NCI-H1092 treated with DMSO at 0.1 percent for 48 hours (cell line): ENCODE measurements at places on chromosomes 16 and 17.

DNA sequence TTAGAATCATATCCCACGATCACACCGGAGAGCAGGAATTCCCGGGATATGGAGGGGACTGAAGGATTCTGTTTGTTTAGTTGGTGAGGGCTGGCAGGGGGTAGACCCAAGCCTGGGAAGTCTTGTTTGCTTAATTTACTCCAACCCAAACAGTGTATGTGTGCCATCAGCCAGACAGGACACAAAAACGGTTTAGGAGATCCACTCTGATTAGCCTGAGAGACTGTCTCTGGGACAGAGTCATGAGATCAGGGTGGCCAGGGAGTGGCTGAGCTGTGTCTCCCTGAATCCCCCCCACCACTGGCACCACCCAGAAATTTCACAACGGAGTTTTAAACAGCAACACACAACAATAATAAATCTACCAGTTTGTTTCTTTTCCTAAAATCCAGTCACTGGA, 127.0 kb downstream of the RBFOX3 start:
- no peak for DNase-seq

GRCh38 chr17:6752068-6752909, 3.6 kb upstream of the XAF1 start:
- DNase-seq, result no peak

GRCh38 chr16:3654249-3654991, at the start of gene DNASE1:
DNASE1 (plus strand) TSS chr16:3654691; CDS start chr16:3655374, 683 bp downstream.
- peak; percentile 10 for DNase-seq

GRCh38 chr17:16287563-16288027, 65.7 kb downstream of the CENPV start:
- DNase-seq, result no peak

DNA sequence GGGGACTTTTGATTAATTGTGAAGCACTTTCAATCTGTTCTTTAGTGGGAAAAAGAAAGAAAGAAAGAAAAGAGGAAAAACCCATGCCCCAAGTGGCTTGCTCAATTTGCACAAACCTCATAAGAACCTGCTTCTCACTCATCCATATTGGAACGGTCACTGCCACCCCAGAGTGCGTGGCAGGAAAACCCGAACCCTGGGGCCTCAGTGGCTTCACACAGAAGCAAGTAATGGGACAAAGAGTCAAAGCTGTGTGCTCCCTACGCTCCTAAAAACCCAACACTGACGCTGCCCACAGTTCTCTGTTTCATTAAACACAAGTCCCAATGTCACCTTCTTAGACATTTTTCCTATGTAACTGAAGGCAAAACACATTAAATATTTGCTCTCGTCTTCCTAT, 1.2 kb downstream of the SLC6A4 start:
- DNase-seq, result no peak

DNA sequence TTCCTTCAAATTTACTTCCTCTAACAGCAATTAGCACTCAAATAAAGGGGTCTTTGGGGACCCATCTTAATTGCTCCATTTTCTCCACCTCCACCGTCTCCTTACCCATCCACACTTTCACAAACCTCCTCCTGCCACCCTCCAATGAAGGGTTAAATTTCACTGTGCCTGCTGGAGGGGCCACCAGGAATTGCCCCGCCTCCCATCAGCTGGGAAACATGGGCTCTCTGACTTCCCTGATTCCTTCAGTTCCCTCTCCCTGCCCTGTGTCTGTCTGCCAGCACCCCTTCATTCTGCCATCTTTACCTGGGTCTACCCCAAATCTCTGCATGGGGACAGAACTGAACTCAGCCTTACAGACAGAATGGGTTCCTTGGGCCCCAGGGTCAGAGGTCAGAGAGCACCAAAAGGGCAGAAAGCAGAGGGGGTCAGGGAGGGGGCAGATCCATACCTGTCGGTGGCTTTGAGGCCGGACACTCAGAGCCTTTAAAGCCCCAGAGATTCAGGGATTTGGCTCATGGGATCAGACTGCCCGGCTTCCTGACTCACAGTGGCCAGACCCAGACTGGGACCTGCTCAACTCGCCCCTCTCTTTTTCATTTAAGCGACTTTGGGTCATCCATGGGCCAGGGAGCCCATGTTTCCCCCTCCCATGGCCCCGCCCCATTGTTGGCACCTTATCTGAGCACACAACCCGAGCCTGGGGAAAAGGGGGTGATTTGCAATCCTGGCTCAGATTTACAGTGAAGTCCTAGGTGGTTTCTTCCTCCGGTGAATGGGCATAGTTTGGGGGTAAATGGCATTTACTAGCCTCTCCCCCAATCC, 17.6 kb upstream of the SP2 start:
- DNase-seq, result no peak

GRCh38 chr16:10858203-10858602, 18.8 kb upstream of the CIITA start:
- no peak for DNase-seq

- DNase-seq, result no peak
Measured at GRCh38 chr17:4097165-4097960, 45.5 kb downstream of the ZZEF1 start.

- DNase-seq, result no peak
Measured at GRCh38 chr17:27321372-27321771, 27.5 kb downstream of the WSB1 start.

DNA sequence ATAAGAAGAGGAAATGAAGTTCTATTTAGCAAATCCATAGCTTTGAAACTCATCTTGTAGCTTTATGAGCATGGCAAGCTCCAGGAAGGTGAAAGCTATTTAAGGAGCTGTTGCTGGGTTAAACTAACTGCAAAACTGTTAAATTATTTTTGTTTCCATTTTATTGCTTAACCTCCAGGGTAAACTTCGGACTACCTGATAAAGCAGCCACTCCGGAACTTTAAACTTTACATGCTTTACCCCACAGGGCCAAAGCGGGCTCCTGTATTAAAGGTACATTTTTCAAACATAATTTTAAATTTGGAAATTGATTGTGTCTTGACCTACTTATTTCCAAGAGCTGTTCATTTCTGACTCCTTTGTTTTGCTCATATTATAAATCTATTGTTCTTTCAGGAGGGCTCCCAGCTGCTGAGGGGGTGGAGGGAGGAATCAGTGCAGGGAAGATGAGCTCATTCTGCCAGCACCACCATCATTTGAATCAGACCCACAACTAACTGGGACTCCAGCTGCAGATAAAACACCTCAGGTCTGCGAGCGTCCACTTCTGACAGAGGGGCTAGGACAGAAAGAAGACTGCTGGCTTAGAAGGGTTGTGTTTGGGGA, 157.9 kb downstream of the IRX3 start:
- DNase-seq, result no peak

DNA sequence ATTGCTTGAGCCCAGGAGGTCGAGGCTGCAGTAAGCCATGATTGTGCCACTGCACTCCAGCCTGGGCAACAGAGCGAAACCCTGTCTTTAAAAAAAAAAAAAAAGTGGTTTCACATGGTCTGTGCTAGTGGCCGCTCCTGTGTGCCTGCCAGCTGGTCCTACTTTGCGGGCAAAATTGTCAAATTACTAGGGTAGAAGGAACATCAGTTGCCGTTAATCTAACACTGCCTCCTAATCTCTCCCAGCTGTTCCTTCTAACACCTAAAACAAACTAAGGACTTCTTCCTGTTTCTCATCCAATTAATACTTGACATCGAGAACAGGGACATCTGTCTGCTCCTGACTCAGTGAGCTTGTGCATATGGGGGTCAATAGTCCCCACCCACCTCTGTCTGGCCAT, 23.9 kb downstream of the TMEM11 start:
- no peak for DNase-seq

GRCh38 chr16:81697616-81698309, 81.3 kb upstream of the PLCG2 start:
- DNase-seq, result peak; percentile 71

- DNase-seq, result no peak
Measured at GRCh38 chr16:1054660-1055556, 17.6 kb upstream of the SSTR5 start.

DNA sequence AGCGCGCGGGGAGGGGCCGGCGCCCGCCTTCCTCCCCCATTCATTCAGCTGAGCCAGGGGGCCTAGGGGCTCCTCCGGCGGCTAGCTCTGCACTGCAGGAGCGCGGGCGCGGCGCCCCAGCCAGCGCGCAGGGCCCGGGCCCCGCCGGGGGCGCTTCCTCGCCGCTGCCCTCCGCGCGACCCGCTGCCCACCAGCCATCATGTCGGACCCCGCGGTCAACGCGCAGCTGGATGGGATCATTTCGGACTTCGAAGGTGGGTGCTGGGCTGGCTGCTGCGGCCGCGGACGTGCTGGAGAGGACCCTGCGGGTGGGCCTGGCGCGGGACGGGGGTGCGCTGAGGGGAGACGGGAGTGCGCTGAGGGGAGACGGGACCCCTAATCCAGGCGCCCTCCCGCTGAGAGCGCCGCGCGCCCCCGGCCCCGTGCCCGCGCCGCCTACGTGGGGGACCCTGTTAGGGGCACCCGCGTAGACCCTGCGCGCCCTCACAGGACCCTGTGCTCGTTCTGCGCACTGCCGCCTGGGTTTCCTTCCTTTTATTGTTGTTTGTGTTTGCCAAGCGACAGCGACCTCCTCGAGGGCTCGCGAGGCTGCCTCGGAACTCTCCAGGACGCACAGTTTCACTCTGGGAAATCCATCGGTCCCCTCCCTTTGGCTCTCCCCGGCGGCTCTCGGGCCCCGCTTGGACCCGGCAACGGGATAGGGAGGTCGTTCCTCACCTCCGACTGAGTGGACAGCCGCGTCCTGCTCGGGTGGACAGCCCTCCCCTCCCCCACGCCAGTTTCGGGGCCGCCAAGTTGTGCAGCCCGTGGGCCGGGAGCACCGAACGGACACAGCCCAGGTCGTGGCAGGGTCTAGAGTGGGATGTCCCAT, 232.8 kb downstream of the SEC14L1 start:
- DNase-seq, result peak; percentile 38

DNA sequence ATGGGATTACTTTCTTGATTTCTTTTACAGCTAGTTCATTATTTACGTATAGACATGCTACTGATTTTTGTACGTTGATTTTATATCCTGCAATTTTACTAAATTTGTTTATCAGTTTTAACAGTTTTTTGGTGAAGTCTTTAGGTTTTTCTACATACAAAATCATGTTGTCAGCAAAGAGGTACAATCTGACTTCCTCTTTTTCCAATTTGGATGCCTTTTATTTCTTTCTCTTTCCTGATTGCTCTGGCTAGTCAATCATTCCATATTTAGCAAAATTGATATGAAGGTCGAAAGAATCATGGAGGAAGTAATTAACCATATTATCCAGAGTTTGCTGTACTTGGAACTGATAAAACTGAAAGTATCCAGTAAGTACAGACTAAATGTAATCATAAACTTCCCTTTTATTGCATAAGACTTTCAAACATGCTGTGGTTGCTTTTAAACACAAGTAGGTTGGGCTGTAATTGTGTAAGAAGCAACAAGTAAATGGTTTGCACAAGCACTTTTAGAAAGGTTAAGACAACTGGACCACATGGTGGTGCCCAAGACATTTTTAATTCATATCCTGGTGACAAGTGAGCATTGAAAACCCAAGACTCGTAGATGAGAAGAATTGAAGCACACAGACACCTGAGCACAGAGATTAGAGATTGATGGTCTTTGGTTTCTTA, 8.4 kb downstream of the GDE1 start:
- no peak for DNase-seq

DNA sequence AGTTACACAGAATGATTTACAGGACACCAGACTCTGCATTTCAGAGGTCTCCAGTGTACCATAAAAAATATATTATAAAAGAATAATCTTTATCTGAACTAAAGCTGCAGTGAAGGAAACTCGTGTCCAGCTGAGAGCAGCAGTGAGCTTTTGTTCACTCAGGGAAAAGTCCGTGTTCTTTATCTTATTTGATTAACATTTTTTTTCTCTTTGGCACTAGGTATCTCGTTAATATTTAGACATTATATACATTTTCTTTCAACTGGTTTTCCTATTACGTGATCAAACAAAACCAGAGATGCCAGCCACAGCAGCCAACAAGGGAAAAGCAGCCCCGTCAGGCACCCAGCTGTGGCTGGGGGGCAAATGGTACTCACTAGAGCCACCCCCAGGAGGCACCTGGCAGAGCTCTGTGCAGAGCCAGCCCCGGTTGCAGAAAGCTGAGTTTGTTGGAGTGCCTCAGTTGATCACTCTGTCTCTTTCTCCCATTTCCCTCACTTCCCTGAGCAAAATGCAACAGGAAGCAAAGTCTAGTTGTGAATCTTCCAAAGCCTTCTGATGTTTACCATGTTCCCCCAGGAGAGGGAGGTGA, 1.1 kb upstream of the HS3ST4 start:
- no peak for DNase-seq

GRCh38 chr16:67212766-67213165, 13.8 kb downstream of the ELMO3 start:
- DNase-seq, result no peak

DNA sequence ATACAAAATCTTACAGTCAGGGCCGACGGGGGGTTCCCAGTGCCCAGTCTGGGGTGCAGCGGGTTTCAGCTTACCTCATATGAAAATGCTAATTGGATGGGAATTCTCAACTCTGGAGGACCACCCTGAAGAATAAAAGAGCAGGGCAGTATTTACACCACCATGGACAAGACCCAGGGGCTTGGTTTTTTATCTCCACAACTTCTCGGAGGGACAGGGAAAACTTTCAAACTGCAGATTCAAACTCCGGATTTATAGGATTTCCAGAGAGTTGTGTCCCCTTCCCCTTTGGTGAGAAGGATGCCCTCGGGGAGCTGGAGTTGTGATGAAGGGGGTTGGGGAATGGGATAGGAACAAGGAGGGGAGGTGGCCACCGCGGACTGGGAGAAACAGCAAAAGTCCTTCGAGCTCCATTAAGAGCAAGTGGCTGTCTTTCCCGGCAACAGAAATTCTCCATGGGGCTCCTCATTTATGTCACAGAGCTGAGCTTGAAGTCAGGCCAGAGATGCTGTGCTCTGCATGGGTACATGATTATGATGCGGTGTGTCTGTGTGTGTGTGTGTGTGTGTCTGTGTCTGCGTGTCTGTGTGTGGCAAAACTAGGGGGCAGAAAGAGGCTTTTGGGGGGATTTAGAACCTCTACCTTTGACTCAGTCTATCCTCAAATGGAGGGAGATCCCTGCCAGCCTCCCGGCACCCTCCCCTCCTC, 15.7 kb downstream of the FOXL1 start:
- no peak for DNase-seq

DNA sequence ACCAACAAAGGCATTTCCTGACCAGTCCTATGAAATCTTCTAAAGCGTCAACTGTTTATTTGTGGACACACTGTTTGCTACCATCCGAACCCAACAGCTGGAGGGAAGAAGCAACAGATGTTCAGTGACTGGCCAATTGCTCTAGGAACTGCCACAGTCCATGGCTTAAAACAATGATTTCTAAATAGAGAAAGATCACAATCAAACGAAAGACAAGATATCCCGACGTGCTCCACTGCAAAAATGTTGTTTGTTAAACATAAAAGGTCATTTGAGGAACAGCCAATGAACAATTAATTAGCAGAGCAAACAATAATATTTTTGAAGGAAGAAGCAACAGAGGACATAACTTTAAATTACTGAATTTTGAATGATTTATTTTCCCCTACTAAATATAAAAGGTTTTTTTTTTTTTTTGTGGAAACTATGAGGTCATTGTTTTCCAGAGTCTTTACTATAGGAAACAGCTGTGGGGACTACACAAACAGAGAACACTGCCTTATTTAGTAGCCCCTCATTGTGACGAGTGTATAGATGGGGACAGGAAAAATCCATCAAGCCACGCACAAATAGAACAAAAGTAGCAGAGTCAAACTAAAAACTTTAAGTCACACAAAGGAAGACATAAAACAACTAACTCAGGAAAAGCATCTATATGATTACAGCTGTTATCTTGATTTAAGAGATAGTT, 17.2 kb downstream of the USP31 start:
- DNase-seq, result no peak

GRCh38 chr17:7220593-7221277, 997 bp downstream of the ACADVL start:
- peak; percentile 29 for DNase-seq
